ENCODE measurements at places on chromosomes 4 and X. TPM values are rescaled to one million over a fixed set of nuclear protein-coding genes. Genes with fewer than 3 reads are reported as not detected.

DNA sequence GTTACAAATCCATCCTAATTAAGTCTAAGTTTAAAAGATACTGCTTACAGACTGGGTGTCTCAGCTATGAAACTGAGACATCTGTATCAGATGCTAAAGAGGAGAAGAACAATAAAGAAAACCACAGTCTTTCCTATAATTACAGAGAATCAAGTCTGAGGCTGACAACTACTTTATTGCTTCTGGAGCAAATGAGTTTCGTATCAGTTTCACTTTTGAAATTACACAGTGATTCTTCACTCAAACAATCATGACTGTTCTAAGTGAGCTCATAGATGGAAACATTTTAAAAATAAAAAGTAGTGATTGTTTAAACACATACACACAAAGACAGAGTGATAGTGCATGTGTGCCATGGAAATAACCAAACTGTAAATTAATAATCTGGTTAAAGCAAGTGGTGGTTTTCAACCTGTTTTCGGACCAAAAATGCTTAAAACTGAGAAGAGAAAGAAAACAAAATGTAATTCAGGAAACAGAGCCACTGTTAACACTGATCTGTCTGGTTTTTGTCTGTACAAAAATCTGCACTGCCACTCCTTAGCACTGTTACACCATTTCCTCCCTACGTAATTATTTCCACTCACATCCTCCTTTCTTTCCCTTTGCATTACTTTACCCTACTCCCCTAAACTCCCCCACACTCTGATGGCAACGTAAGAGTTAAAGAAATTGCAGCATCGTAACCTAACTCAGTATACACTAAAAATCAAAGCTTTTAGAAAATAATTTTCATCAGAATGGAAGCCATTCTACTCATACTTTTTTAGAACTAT, 12.5 kb downstream of the RFC1 start:
- peak overlapping the region; percentile 83 for H3K4me3 ChIP-seq
- peaks cover 47% of the 10 kb centered on the region for H3K36me3 ChIP-seq
- no peaks in the 10 kb centered on the region for H3K27me3 ChIP-seq
- H3K4me1 ChIP-seq = peaks cover 55% of the 10 kb centered on the region
- DNase-seq = peak; percentile 40

DNA sequence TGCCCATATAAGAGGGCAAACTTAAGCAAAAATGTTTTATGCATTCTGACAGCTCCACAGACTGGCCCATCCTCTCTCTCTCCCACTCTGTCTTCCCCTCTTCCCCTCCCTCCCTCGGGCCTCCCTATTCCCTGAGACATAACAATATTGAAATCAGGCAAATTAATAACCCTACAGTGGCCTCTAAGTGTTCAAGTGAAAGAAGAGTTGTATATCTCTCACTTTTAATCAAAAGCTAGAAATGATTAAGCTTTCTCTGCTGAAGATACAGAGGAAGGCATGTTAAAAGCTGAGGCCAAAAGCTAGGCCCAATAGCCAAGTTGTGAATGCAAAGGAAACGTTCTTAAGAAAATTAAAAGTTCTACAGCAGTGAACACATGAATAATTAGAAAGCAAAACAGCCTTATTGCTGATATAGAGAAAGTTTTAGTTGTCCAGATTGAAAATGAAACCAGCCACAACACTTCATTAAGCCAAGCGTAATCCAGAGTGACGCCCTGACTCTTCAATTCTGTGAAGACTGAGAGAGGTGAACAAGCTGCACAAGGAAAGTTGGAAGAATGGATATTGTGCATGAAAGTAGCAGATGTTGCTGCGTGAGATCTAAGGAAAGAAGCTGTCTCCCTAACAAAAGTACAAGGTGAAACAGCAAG, 54.9 kb downstream of the USO1 start:
- H3K27ac ChIP-seq = no peak overlapping the region
- H3K4me3 ChIP-seq = no peak overlapping the region
- DNase-seq = no peak
- H3K27me3 ChIP-seq = no peaks in the 10 kb centered on the region
- peaks cover 57% of the 10 kb centered on the region for H3K36me3 ChIP-seq

DNA sequence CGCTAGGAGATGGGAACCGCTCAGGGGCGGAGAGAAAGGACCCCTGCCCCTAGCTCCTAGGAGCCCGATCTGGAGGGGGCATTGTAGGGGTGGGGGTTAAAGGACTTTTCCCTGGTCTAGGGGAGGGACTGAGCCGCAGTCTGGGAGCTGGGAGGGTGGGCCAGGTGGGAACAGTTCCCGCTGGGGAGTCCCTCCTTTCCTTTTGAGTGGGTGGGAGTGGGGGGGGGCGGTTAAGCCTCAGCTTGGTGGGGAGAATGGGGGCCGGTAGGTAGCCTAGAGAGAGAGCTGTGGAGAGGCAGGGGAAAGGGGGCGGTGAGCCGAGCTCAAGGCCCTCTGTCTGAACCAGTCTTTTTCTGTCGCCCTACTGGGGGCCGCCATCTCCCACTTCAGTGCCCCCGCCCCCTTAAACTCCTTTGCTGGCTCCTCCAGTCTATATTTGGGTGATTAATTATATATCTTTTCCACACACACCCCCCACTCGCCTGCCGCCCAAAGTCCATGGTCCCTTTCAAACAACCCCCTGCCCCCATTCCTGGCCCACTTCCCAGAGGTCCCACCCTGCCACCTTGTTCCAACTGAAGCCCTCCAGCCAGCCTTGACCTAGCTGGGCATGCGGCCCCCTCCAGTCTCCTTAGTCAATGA, 822 bp downstream of the ZNF275 start:
- H3K4me3 ChIP-seq = peak overlapping the region; percentile 80
- peak overlapping the region; percentile 89 for H3K27ac ChIP-seq
- DNase-seq = no peak
- peaks cover 9% of the 10 kb centered on the region for H3K27me3 ChIP-seq

Gene S100P
- total RNA-seq = 8.3 TPM

Gene S100G
- total RNA-seq = not detected
